Memory B cell (primary cell): ENCODE measurements at places on chromosomes 6 and 20.

- DNase-seq: no peak
These were observed 16.2 kb downstream of the TNXB start for GRCh38 chr6:32092760-32093497.

- DNase-seq: no peak
These were observed 223.6 kb upstream of the CITED2 start for GRCh38 chr6:139597771-139598755.

DNA sequence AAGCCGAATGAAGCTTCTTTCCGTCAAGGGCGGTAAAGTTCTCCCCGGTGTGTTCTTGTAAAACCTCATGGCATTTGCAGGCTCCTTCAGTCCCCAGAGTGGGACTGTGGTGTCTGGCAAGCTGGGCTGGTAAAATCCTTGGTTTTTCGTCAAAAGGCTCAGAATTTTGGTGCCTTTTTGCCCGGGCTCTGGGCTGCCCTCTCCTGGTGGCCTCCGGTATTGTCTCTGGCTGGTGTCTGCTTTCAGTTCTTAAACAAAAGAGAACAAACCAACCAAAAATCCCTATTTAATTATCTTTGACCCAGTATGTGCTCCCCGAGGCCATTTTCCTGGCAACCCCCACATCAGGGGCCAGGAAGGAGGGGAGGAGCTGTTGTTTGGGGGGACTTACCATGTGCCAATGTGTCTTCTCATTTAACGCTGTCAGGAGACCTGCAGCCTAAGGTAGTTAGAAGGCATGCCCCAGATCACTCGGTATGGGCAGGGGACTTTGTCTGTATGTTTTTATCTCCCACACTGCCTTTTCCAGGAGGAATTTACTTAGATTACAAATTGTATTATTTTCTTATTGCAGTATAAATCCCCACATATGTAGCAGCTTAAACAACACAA, 11.1 kb downstream of the CDH4 start:
- no peak for DNase-seq

- no peak for DNase-seq
These were observed 104.9 kb downstream of the GJA10 start for GRCh38 chr6:89999154-89999553.

DNA sequence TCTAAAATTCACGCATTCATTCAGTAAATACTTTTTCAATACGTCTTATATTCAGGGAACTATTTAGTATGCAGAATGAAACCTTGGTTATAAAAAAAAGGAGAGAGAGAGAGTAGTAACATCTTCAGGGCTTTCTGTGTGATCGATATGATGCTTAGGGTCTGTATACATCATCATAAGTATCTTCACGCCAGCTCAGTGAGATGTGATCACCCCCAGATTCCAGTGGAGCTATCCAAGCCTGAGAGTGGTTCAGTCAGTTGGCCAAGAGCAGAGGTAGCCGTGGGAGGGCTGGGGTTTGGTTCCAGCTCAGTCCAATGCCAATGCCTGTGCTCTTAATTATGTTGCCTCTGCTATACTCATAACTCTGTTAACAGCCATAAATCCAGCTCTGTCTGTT, 8.6 kb downstream of the CD83 start:
- DNase-seq: no peak

DNA sequence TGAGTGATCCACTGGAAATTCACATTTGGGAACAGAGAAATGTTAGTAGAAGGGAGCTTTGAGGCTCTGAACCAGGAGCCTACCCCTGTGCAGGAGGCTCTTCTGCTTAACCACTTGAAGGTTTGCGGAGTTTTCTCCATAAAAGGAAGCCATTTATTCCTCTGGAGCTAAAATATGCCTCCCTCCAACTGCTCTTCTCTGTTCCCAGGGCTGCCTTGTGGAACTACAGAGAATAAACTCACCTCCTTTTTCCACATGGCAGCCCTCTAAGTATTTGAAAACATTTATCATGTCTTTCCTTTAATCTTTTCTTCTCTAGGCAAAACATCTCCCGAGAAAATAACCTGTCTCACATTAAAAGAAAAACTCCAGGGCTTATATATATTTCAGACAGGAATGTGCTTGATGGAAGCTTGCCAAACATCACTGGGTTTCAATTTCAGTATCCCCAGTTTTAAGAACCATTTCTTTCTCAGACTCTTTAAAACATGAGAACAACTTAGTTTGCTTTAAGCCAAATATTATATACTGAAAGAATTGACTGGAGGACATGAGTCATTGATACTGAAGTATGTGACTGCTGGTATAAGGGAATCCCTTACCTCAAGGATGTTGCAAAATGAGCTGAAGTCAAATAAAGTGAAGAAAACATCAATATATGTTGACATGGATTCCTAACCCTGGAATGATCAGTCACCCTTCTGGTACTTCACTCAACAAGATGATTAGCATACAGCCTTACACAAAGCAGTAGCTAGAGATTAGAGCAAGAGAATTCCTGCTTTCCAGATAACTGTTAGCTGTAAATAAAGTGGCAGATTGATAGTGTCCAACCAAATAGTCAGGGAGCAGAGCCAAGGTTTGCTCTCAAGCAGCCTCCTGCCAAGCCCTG, 74.0 kb downstream of the ZBTB2 start:
- DNase-seq: no peak

GRCh38 chr6:113375950-113376846, 480.9 kb upstream of the MARCKS start:
- no peak for DNase-seq

DNA sequence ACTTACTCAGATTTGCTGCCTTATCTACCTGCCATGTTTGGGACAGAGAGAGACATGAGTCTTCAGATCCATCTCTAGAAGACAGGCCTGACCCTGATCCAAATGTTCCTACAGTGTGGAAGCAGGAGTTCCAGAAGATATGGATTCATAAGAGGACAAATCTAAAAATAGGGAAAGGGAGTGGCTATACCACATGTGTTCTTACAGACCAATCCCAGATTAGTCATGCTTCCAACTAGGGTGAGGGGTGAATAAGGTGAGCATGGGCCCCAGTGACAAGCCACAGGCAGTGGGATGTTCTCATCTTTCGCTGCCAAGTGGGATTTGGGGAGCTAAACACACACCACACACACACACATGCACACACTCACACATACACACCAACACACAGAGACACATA, 670.7 kb upstream of the CITED2 start:
- no peak for DNase-seq

GRCh38 chr20:53869466-53870258, 200.7 kb downstream of the BCAS1 start:
- peak; percentile 46 for DNase-seq

DNA sequence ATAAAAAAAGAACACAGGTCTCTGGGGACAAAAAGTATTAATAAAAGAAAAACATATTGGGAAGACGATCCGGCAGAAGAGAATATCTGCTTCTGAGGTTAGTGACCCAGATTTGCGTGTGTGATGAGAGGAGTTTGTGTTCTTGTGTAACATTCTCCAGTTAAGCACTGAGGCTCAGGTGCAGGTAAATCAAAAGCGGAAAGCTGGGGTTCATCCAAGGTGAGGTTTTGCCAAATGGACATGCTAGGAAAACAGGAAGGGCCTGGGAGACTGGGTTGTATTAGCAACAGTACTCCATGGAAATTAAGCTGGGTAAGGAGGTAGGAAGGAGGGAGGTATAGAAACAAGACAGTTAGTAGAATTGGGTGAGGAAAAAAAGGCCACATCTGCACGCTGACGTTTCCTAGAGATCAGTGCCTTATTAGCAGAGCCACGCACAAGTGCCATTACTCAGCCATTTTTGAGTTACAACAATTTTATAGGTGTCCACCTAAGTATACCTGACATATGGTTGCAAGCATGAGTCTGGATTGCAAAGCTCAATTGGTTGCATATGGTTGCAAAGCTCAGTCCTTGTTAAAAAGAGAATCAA, 139.6 kb downstream of the ZMYND8 start:
- DNase-seq: no peak
